NCI-H446 treated with DMSO at 0.1 percent for 48 hours (cell line): ENCODE measurements at places on chromosomes 5 and 9.

GRCh38 chr9:134766587-134766986 is 114.0 kb upstream of the FCN2 start:
- DNase-seq, result no peak

GRCh38 chr9:135600296-135600817 is 38.8 kb downstream of the PAEP start:
- DNase-seq, result no peak

DNA sequence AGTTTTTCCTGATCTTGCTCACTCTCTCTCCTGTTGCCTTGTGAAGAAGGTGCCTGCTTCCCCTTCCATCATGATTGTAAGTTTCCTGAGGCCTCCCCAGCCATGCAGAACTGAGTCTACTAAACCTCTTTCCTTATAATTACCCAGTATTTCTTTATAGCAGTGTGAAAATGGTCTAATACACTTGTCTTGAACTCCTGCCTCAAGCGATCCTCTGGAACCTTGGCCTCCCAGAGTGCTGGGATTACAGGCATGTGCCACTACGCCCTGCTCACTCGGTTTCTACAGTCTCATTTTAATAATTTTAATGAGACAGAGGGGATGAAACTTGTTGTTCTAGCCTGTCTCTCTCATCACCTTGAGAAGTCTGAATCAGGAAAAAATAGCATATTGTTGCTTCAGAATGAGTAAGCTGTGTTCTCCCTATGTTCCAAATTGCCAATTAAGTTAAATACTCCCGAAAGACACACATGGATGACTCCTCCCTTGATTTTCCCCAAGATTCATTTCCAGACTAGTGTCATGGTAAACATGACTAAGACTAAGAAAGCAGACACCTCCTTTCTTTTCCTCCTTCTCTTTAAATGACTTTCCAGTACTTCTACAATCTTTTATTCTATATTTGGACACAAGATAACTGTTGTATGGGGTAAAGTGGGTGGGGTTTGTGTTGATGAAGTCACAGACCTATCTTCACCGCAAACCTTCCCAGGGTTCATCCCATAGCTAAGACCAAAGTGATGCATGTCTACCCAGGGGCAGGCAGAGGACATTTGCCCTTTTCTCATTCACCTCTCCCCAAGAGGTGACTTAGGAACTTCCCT is 7.8 kb upstream of the DNAJC18 start:
- no peak for DNase-seq

- no peak for DNase-seq
Observed at GRCh38 chr5:60594715-60595477, 105.1 kb downstream of the DEPDC1B start.

- peak; percentile 59 for DNase-seq
Observed at GRCh38 chr9:90095682-90096081, 490.9 kb downstream of the GADD45G start.

- DNase-seq, result no peak
Observed at GRCh38 chr5:143229896-143230675, 173.4 kb downstream of the NR3C1 start.

GRCh38 chr5:16493261-16493660 is 27.7 kb upstream of the ZNF622 start:
- DNase-seq, result no peak

DNA sequence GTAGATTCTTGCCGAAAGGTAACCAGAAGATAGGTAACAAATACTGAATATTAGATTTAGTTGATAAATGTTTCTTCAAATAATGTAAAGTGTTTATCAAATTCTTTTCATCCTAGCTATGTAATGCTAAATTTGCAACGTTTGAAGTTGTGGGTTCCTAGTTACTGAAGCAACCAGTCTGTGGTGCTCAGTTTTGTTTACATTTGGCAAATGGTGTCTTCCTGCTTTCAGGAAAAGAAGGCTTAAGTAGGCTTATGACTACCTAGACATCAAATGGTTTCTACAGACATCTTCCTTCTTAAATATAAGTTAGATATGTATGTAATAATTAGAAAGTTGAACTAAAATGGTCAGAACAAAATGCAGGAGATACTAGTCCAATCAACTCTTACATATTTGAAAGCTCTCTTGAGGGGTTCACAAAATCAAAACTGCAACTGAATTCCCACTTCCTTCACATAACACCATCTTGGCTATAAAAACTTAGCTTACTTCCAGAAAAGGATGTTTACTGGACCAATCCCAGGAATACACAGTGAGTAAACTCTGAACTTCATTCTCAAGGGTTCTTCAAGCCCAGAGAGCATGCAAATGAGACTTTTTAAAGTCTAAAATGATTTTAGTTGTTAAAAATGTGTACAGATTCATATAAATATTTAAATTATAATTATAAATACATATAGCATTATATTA is 125.7 kb upstream of the ITGA1 start:
- no peak for DNase-seq

GRCh38 chr5:16809010-16809394 is 127.1 kb downstream of the MYO10 start:
- DNase-seq, result no peak

DNA sequence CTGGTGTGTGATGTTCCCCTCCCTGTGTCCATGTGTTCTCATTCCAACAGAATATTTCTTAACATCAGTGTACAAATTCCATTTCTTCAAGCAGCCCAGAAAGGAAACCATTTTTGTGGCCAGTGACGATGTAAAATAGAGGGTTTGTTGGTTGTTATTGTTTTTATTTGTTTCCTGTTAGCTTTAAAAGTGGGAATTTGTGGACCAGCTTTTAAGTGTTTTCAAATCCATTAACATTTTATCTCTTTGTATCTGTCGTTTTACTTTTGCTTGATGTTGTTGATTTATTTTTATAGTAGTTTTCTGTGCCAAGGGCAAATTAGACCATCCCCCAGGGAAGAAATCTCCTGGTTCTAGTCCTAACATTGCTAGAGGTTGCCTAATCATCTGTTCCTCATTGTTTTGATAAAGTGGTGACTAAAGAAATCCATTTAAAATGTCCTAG is 100.0 kb downstream of the GDNF start:
- DNase-seq, result no peak

DNA sequence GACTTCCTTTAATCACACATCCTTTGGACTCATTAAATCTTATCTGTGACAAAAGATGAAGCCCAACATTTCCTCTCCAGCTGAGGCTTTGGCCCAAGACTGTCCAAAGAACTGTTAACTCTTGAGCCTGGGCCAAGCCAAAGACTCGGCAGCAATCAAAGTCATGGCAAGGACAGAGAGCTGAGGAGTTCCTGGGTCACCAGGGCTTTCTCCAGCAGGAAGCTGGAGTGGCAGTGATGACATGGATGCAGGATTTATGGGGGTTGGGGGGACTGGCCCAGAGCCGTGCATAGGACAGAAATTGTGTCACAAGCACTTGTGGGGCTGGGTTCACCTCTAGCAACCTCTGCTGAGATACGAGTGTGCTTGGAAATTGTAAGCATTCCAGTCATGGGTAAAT is 440.3 kb downstream of the PLK2 start:
- no peak for DNase-seq

DNA sequence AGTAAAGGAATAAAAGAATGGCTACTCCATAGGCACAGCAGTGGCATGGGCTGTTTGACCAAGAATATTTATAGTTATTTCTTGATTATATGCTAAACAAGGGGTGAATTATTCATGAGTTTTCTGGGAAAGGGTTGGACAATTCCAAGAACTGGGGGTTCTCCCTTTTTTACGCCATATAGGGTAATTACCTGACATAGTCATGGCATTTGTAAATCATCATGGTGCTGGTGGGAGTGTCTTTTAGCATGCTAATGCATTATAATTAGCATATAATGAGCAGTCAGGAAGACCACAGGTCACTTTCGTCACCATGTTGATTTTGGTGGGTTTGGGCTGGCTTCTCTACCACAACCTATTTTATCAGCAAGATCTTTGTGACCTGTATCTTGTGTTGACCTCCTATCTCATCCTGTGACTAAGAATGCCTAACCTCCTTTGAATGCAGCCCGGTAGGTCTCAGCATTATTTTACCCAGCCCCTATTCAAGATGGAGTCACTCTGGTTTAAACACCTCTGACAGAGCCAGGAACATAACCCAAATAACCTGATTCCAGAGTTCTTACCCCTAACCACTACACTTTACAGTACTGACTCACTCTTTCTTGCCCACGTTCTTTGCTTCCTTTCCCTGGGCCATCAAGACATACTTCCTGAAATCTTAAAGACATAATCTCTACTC is 25.0 kb upstream of the MRPS30 start:
- no peak for DNase-seq

- no peak for DNase-seq
Observed at GRCh38 chr9:2024888-2025782, 10.0 kb downstream of the SMARCA2 start.

DNA sequence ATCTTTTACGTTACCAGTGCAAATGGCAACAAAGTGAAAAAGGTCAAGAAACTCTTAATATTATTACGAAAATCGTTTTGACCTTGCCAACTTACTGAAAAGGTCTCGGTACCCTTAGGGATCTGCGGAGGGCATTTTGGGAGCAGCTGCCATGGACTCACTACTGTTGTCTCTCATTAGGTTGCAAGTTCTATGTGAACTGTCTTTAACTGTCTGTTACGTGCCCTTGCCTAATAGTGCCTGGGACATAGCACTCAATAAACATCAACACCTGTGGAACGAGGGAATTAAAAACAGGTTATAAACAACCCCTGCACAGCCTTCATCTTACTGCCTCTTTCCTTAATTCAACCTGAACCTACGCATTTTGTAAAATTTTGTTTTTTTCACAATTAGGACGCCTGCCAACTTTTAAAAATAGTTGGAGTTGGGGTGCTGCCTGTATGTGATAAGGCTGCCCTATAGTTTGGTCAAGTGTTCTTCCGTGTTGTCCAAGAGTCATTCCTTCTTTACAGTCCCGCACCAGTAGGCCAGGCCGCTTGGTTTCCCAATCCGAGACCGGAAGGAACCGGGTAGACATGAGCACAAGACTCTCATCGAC is 527 bp upstream of the SREK1 start:
- DNase-seq, result no peak

GRCh38 chr5:132055808-132056609 is 4.4 kb upstream of the IL3 start:
- DNase-seq, result no peak
